ENCODE measurements at places on chromosomes 2 and 18.
A peak's percentile ranks its signal among the peaks of the same experiment; 100 is the strongest.

GRCh38 chr2:143128681-143129580 lies at the start of gene ARHGAP15:
ARHGAP15 (plus strand) TSS chr2:143129419.
- peak; percentile 53 for DNase-seq

GRCh38 chr2:121205321-121205942 lies 79.6 kb downstream of the TFCP2L1 start:
- no peak for DNase-seq

DNA sequence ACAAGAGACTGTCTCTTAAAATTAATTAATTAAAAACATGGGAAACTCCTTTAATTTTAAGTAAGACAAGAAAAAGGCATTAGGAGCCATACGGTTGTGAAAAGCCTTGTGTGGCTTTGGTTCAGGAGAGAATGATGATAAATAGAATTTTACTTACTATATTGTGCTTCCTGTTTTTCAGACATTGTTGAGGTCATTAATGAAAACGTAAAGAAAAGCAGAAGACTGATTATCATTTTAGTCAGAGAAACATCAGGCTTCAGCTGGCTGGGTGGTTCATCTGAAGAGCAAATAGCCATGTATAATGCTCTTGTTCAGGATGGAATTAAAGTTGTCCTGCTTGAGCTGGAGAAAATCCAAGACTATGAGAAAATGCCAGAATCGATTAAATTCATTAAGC lies 10.7 kb upstream of the IL1RL2 start:
- no peak for DNase-seq

DNA sequence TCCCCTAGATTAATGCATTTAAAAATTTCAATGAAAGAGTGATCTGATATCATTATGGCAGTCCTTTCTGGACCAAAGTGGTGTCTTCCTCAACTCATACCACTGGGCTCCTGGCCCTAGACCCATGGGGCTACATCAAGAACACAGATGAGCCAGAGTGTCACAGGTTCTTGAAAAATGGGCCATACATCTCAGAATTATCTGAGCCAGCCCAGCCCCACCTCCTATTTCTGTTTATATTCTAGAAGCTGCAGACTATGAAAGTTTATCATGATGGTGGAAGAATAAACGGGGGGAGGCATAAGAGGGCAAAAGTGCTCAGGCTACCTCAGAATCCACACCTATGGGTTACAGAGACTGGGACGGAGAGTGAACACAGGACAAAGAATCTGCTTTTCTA lies 120.6 kb upstream of the TACR1 start:
- DNase-seq, result no peak

- no peak for DNase-seq
Measured at GRCh38 chr2:173118395-173118794, 42.7 kb downstream of the MAP3K20 start.

DNA sequence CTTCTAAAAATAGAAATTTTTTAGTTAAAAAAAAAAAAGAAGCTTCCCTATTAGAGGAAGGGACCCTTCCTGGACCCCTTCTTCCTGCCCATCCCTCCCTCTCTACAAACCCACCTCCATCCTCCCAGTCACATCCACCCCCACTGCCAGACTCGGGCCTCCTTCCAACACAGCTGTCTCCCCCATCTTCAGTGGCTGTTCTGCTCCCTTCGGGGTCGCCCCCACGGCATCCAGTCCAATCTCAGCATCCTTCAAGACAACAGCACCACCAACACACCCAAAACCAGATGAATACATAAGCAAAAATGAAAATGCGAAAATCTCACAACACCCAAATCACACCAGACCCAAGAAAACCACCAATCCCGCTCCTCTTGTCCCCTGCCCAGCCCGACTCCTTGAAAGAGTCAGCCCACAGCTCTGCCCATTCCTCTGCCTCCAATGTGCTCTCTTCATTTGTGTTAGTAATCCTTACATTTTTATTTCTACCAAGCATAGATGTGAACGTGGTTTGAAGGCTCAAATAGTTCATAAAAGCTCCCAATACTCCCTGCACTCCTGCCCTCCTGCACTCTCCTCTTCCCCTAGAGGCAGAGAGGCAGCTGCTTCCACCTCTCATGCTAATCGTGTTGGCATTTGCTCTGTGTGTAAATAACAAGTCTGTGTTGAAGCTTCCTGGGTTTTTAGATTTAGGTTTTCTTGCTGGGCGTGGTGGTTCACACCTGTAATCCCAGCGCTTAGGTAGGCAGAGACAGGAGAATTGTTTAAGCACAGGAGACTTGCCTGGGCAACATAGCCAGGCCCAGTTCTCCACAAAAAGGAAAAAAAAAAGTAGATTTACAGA lies 37.0 kb downstream of the MAL start:
- no peak for DNase-seq

GRCh38 chr2:178829299-178829960 lies 22.2 kb upstream of the TTN start:
- DNase-seq, result no peak

- no peak for DNase-seq
Measured at GRCh38 chr18:69996417-69996816, 48.7 kb upstream of the CD226 start.

- DNase-seq, result no peak
Measured at GRCh38 chr2:224155896-224156295, 116.8 kb upstream of the SERPINE2 start.

- no peak for DNase-seq
Measured at GRCh38 chr18:65751155-65752085, 608 bp downstream of the CDH7 start.

DNA sequence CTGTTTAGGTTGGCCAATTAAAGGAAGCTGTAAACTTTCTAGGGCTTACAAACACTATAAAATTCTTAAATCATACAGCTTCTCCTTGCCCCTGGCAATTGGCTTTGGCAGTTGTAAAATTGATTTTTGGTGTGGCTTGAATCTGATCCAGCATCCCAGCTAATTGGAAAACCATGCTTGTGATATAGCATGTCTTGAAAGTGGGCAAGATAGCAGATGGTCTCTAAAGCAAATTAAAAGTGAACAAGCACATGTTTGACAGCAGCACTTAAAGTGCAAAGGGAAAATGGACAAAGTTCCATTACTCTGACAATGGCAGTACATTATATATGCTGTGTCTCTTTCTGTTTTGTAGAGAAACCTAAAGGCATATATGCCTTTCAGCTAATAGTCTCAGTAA lies 302.9 kb upstream of the NXPH2 start:
- DNase-seq, result no peak

- no peak for DNase-seq
Measured at GRCh38 chr2:43018179-43019024, 208.0 kb downstream of the ZFP36L2 start.

GRCh38 chr2:159010340-159010739 lies 41.9 kb downstream of the TANC1 start:
- DNase-seq, result no peak

- no peak for DNase-seq
Measured at GRCh38 chr2:174615871-174616436, 18.4 kb upstream of the WIPF1 start.

DNA sequence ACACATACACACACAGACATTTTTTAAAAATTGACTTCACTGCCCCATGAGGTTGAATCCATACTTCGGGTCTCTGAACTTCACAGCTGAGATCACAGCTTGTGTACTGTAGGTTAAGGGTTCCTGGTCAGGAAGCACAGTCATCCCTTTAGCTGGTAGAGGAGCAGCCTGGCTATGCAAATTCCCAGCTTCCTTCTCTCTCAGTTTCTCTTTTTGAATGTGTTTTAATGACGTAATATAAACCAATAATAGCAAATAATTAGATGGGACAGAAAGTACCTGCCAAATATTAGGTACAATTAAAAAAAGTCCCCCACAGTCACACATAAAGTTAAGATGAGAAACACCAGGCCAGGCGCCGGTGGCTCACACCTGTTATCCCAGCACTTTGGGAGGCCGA lies 178.7 kb downstream of the ZNF385B start:
- no peak for DNase-seq

- DNase-seq, result no peak
Measured at GRCh38 chr18:74062037-74062436, 85.6 kb downstream of the FBXO15 start.

DNA sequence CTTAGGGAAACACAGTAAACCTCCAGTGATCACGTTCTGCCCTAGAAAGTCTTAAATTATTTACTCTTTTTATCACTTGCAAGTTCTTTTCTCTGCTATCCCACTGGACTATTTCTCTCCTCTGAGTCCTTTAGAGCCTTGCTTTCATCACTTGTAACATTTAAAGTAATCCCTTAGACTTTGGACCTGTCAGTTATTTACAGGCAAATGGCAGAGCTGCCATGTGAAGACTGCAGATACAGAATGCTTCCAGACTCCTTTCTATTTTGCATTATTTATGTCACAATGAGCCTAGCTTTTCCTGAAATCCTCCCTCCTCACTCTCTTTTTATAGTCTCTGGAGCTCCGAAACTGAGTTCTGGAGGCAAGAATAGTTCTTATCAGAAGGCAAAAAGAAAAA lies 325.6 kb upstream of the TRIB2 start:
- DNase-seq, result no peak

- no peak for DNase-seq
Measured at GRCh38 chr2:109013051-109013450, 24.0 kb upstream of the EDAR start.

- no peak for DNase-seq
Measured at GRCh38 chr2:105793196-105793975, 48.7 kb downstream of the NCK2 start.

GRCh38 chr2:27189989-27190388 lies 21.9 kb upstream of the ATRAID start:
- no peak for DNase-seq

DNA sequence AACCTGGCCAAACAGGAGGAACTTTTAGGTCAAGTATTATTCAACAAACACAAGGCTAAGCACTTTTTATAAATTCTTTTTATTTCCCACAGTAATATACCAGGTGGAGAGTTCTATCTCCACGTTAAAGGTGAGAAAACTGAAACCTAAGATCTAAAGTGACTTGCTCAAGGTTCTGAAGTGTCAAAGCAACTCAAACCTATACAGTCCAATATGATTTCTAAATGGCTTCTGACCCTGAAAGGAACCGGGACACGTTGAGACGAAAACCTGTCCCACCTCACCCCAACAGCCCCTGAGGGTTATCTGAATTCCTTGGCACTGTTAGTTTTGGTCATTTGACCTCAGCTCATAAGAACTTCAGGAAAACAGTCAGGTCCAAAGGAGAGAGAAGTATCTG lies 814.5 kb upstream of the LRATD1 start:
- DNase-seq, result no peak

GRCh38 chr2:3780477-3781402 lies 77.4 kb downstream of the DCDC2C start:
- DNase-seq, result peak; percentile 9

DNA sequence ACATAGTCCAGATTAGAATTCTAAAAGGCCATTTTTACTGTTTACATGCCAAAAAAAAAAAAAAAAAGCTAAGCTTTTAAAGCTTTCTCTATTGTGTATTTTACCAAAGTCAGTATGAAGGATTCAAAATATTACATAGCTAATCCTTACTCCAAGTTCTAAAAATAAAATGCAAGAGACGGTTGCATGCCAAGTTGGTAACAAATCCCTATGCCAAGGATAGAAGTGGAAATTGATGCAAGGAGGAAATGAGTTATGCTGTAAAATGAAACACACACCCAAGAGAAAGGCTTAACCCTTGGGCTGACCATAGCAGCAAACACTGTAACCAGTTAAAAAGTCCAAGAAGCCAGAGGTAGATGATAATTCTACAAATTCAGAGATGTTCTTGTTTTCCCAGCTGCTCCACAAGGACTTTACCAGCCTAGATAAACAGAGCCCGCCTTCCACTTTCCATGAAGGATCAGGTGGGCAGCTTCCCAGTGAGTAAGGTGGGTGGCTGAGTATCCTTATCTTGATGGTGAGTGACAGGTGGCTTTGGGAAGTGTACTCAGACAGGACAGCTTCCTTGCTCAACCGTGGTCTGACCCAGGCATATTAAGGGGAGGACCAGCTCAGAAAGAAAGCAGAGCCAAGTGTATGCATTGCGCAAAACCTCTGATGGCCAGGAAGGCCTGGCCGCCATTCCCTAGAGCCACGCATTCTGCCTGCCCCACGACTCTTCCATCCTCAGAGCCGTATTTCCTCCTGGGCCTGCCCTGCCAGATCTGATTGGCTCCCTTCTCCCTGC lies 34.4 kb downstream of the ATP8B1 start:
- DNase-seq, result no peak

GRCh38 chr2:119011162-119011909 lies 69.3 kb downstream of the MARCO start:
- DNase-seq, result no peak

Measured in stimulated activated CD8-positive, alpha-beta memory T cell treated with anti-CD3 and anti-CD28 coated beads, Interleukin-4, amount 100 ng/mL, for 1 hour (primary cell).